Body of pancreas (tissue), 4 donors: ENCODE measurements at places on chromosomes 5 and 9. TPM values are rescaled to one million over a fixed set of nuclear protein-coding genes. Genes with fewer than 3 reads are reported as not detected.

GRCh38 chr5:41636605-41637004 is 126.2 kb upstream of the PLCXD3 start:
- no peak for DNase-seq
- H3K36me3 ChIP-seq = no peaks in the 10 kb centered on the region
- no peaks in the 10 kb centered on the region for H3K27me3 ChIP-seq
- no peaks in the 10 kb centered on the region for H3K4me1 ChIP-seq

- H3K4me1 ChIP-seq = peaks cover 12% of the 10 kb centered on the region
- no peak overlapping the region for H3K27ac ChIP-seq
- H3K27me3 ChIP-seq = no peaks in the 10 kb centered on the region
- no peaks in the 10 kb centered on the region for H3K36me3 ChIP-seq
- H3K4me3 ChIP-seq = no peak overlapping the region
- DNase-seq = no peak
These were observed 15.0 kb upstream of the PFDN1 start for GRCh38 chr5:140317859-140318258.

DNA sequence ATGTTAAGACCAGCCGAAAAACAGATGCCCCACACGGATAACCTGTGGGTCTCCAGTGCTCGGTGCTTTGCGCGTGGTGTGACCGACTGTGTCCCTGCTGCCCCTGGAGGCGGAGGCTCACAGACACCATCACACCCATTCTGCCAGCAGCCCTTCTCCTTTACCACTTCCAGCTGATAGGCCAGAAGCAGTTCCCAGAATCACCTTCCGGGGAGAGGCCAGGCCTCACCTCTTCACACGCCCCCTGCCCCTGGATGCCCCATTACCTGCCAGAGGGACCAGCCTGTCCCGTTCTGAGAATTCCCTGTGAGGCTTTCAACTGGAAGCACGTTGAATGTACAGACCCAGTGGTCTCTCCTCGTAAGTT is 21.6 kb upstream of the LRRC14B start:
- H3K4me1 ChIP-seq = no peaks in the 10 kb centered on the region
- no peaks in the 10 kb centered on the region for H3K36me3 ChIP-seq
- no peaks in the 10 kb centered on the region for H3K27me3 ChIP-seq
- no peak overlapping the region for H3K27ac ChIP-seq
- H3K4me3 ChIP-seq = no peak overlapping the region

DNA sequence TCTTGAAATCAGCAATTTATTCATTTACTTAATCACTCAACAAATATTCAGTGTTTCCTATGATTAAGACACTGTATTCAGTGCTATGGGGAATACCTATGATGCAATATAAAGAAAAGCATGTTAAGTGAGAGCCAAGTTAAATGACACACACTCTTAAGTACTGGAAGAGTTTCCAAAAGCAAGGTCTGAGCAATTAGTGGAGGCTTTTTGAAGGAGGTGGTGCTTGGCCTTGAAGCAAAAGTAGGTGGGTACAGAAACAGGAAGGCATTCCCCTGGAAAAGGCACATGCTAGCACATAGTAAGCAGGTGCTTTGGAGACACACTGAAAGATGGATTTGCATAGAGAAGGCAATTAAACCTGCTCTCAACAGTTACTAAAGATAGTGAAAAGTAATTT is 4.0 kb downstream of the TSLP start:
- no peak overlapping the region for H3K27ac ChIP-seq
- no peak for DNase-seq
- H3K27me3 ChIP-seq = no peaks in the 10 kb centered on the region
- H3K36me3 ChIP-seq = no peaks in the 10 kb centered on the region

- H3K36me3 ChIP-seq = no peaks in the 10 kb centered on the region
- H3K4me1 ChIP-seq = no peaks in the 10 kb centered on the region
- no peak overlapping the region for H3K4me3 ChIP-seq
- no peaks in the 10 kb centered on the region for H3K27me3 ChIP-seq
- no peak for DNase-seq
These were observed 506.4 kb downstream of the PDE4D start for GRCh38 chr5:59387127-59387526.

DNA sequence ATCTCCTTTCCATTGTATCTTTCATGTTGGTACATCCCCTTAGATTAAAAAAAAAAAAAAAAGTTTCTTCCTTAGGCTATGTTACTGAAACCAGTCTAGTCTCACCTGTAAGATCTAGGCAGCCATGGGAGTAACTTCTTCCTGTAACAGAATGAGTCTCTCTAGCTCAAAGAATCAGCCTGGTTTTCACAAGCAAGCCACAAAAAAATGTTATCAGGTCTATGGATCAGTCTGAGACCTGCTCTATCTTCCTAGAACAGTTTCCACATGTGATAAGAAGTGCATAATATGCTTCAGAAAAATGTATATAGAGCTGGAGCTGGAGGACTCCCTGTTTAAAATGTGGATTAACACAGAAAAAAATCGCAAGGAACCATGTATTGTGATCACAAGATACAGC is 53.8 kb downstream of the ARRDC3 start:
- no peak overlapping the region for H3K27ac ChIP-seq
- H3K4me1 ChIP-seq = no peaks in the 10 kb centered on the region
- no peak for DNase-seq
- no peak overlapping the region for H3K4me3 ChIP-seq
- H3K36me3 ChIP-seq = no peaks in the 10 kb centered on the region
- H3K27me3 ChIP-seq = no peaks in the 10 kb centered on the region

MLLT3 gene
- total RNA-seq = 5.7 TPM

DNA sequence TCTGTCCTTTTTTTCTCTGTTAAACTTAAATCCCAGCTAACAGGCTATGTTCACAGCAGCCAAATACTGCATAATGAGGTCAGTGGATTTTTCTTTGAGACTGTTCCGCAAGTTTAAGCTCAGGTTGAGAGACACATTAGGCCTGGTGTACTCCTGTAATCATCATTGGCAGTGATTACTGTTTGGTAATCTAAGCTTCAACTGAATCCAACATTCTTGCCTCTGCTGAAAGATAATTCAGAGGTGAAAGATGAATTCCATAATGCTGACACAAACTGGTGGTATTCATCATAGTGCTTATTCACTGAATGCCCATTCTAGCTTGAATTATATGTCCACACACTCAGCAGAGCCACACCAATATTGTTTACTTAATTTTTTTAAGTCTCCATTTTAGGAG is 108.5 kb downstream of the NFIB start:
- H3K4me1 ChIP-seq = peaks cover 80% of the 10 kb centered on the region
- no peak overlapping the region for H3K4me3 ChIP-seq
- no peak for DNase-seq
- peak overlapping the region; percentile 82 for H3K27ac ChIP-seq

- no peaks in the 10 kb centered on the region for H3K36me3 ChIP-seq
- no peak overlapping the region for H3K4me3 ChIP-seq
- H3K27ac ChIP-seq = peak overlapping the region; percentile 83
- H3K27me3 ChIP-seq = no peaks in the 10 kb centered on the region
These were observed 675 bp upstream of the SPAAR start for GRCh38 chr9:35908504-35909125.

PCDHGA1 gene
- 0.33 TPM for total RNA-seq

MARCHF11 gene
- not detected for total RNA-seq

DNA sequence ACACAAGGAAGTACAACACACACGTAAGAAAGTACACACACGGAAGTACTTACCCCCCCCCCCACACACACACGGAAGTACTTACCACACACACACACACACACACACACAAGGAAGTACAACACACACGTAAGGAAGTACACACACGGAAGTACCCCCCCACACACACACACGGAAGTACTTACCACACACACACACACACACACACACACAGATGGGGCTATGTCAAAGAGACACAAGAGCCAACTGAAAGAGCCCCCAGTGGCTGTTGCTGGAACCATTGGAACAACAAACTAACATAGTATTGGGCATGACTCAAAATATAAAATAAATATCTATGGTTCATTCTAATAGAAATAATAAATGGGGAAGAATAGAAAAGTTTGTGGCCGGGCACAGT is 4.9 kb upstream of the MAPK9 start:
- H3K27me3 ChIP-seq = no peaks in the 10 kb centered on the region
- H3K4me1 ChIP-seq = peaks cover 16% of the 10 kb centered on the region

GRCh38 chr5:136028782-136029742 is at the start of gene TGFBI:
Gene TGFBI, plus strand, starts transcription at chr5:136028988. Its CDS starts 68 bp downstream, at chr5:136029056.
- H3K4me1 ChIP-seq = peaks cover 12% of the 10 kb centered on the region
- no peak within 1 kb of the TSS for H3K4me3 ChIP-seq
- H3K27me3 ChIP-seq = no peaks in the 10 kb centered on the region

DNA sequence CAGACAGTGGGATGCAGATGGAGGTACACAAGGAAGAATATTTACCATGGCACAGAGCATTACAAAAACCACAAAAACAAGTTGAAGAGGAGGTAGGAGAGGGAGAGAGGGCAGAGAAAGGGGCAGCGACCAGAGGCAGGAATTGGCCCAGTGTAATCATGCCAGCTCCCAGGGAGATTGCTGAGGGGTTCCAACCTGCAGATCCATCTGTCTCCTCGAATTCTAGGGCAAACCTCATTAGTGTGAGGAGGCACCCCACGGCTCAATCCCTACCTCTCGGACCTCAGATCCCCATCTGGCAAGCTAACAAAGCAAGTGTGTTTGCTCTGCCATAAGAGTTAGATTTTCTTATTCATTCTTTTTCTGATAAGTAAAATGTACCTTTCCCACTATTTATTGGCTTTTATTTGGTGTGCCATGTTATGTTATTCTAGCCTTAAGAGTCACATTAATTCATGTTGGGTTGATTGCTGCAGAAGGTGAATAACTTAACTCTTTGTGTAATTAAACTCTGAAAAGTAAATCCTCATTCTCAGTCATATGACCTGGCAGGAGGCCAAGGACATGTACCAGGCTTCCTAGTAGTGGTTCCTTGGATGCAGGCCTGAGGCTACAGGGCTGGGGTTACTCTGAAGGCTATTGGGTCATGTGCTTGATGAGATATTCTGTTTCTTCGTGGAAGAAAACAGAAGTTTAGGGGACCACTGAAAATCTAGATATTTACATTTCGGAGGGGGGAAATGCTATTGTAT is 315.2 kb upstream of the ATP10B start:
- DNase-seq = peak; percentile 26
- H3K4me1 ChIP-seq = no peaks in the 10 kb centered on the region
- H3K4me3 ChIP-seq = no peak overlapping the region
- no peaks in the 10 kb centered on the region for H3K36me3 ChIP-seq
- H3K27ac ChIP-seq = no peak overlapping the region

DNA sequence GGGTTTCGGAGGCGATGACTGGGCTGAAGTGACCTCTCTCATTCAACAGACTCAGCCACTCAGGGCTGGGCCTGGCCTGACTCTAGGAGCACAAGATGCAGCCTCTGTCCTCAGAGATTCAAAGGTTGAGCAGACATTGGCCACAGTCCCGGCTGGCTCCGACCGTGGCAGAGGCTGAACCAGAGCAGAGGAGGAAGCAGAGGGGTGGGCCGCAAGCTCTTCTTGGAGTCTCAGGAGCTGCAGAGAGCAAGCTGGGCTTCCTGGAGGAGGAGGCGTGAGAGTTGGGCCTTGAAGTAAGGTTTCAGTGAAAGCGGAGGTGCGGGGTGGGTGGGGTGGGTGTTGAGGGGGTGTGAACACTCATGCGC is 37.6 kb downstream of the ALG2 start:
- no peaks in the 10 kb centered on the region for H3K27me3 ChIP-seq
- DNase-seq = no peak
- no peak overlapping the region for H3K4me3 ChIP-seq

GRCh38 chr5:64637144-64637543 is 53.2 kb upstream of the SHISAL2B start:
- H3K4me3 ChIP-seq = no peak overlapping the region
- H3K27ac ChIP-seq = no peak overlapping the region
- H3K27me3 ChIP-seq = no peaks in the 10 kb centered on the region
- no peak for DNase-seq

GRCh38 chr9:71036501-71036900 is 84.9 kb downstream of the TRPM3 start:
- H3K27ac ChIP-seq = no peak overlapping the region
- no peak overlapping the region for H3K4me3 ChIP-seq
- H3K4me1 ChIP-seq = no peaks in the 10 kb centered on the region
- no peak for DNase-seq
- no peaks in the 10 kb centered on the region for H3K27me3 ChIP-seq

SLC45A2 gene
- total RNA-seq = not detected

ADAMTS16 gene
- total RNA-seq = 5.6 TPM

DNA sequence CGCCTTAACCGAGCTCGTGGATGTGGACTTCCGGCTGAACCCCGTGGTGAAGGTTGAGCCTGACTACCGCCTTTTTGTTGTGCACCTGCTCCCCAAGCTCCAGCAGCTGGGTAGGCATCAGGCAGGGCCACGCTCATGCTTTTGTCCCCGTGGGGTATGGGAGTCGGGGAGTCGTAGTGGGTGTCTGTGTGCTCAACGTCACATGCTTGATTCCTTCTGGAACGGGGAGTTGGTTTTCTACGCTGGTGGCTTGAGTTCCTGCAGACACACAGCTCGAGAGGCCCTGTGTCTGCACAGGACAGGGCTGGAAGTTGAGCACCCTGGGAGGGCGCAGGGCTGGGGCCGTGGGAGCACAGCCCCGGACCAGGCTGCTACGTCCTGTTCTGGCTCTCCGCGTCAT is 8.0 kb downstream of the CEP72 start:
- DNase-seq = peak; percentile 8
- no peak overlapping the region for H3K4me3 ChIP-seq
- no peak overlapping the region for H3K27ac ChIP-seq
- H3K27me3 ChIP-seq = no peaks in the 10 kb centered on the region

DNA sequence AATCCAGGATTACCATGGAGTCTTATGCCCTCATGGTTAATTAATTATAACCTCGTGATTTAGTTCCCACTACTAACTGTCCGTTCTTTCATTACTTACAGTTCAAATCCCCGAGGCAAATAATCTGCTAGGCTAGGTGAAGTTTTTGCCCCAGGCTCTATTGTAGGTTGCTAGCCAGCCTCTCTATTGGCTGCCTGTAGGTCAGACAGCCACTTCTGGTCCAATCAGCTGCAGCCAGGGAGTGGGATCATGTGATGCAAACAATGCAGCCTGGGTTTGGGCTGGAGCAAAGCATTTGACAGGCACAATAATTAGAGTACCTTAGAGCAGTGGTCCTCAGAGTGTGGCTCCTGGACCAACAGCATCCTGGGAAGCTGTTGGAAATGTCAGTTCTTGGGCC is 17.7 kb downstream of the TMEM252 start:
- peaks cover 8% of the 10 kb centered on the region for H3K4me1 ChIP-seq
- no peaks in the 10 kb centered on the region for H3K27me3 ChIP-seq
- no peak overlapping the region for H3K27ac ChIP-seq

STOM gene
- total RNA-seq = 70.5 TPM

DNA sequence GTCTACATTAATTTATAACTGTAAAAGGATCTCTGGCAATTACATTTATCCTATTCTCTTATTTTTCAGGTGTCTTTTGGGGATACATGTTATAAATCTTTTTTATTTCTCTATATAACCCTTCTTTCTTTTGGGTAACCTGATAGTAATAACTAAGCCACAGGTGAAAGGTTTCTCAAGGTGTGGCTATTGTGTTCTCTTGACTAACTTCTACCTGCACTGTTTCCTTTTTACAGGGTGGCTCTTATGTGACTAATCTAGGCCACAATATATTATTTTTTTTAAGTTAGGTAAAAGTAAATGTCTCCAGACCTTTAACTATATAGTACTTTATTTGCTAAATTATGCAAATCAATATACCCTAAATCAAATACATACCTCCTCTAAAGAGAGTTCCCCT is 193.2 kb downstream of the EFNA5 start:
- H3K4me3 ChIP-seq = no peak overlapping the region
- no peak overlapping the region for H3K27ac ChIP-seq
- no peaks in the 10 kb centered on the region for H3K36me3 ChIP-seq
- peaks cover 12% of the 10 kb centered on the region for H3K4me1 ChIP-seq
- no peaks in the 10 kb centered on the region for H3K27me3 ChIP-seq
- DNase-seq = no peak
